ENCODE measurements at places on chromosomes 12 and 14. TPM values are rescaled to one million over a fixed set of nuclear protein-coding genes. Genes with fewer than 3 reads are reported as not detected.

GRCh38 chr12:120684523-120684932 is 2.4 kb upstream of the MLEC start:
- DNase-seq, result no peak

Gene CMA1
- total RNA-seq, result not detected

Gene SLC6A13
- total RNA-seq, result not detected

- no peak for DNase-seq
Observed at GRCh38 chr12:19642345-19642744, 203.1 kb downstream of the AEBP2 start.

DNA sequence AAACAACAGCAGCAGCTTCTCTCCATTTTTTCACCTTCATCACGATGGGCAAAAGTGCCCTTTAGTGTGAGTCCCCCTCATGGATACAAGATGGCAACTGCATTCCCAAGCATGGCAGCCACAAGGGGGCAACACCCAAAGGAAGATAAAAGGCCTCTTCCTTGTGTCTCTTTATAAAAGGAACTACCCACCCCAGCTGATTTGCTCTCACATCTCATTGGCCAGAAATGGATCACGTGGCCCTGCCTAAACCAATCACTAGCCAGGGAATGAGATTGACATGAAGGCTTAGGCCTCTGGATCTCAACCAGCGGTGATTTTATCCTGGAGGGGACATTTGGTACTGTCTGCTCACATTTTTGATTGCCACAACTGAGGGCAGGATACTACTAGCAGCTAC is 21.9 kb upstream of the IFT81 start:
- no peak for DNase-seq

GRCh38 chr14:72518809-72519377 is 375.0 kb downstream of the DPF3 start:
- DNase-seq, result no peak

Gene BIN2
- total RNA-seq, result not detected

- DNase-seq, result no peak
Observed at GRCh38 chr12:118986050-118986449, 4.7 kb downstream of the SRRM4 start.

Gene AICDA
- total RNA-seq, result not detected

- DNase-seq, result no peak
Observed at GRCh38 chr14:67480011-67480410, 8.5 kb downstream of the TMEM229B start.

- DNase-seq, result no peak
Observed at GRCh38 chr12:49875115-49875720, 28.5 kb downstream of the FAIM2 start.

- no peak for DNase-seq
Observed at GRCh38 chr12:40056373-40056772, 49.5 kb downstream of the SLC2A13 start.

DNA sequence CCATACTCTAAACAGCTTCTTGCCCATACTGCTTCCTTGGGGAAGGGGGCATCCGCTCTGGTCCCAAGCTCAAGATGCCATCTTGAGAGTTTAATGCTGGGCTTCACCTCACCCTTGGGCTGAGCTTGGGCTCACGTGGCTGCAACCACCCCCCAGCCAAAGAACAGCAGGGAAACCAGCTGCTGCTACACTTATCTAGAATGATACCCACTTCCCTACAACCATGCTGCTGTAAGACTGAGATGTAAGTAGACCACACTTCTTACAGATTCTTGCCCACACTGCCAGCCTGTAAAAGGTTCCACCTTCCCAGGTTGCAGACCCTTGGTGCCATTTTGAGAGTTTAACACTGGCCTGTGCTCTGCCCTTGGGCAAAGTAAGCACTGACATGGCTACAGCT is 9.7 kb downstream of the CTSG start:
- no peak for DNase-seq

DNA sequence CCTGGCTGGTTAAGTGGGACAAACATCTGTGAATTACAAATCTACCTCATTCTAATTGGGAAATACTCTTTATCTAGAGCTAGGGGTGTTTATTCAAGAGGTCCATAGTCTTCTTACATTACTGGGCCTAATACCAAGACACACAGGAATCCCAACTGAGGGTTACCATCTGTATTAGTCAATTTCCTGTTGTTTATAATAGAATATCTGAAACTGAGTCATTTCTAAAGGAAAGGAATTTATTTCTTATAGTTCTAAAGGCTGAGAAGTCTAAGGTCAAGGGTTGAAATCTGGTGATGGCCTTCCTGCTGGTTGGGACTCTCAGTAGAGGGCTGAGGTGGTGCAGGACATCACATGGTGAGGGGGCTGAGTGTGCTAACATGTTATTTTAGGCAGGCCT is 36.0 kb downstream of the RTRAF start:
- DNase-seq, result peak; percentile 87

GRCh38 chr12:110641521-110641920 is 27.6 kb downstream of the TCTN1 start:
- DNase-seq, result no peak

DNA sequence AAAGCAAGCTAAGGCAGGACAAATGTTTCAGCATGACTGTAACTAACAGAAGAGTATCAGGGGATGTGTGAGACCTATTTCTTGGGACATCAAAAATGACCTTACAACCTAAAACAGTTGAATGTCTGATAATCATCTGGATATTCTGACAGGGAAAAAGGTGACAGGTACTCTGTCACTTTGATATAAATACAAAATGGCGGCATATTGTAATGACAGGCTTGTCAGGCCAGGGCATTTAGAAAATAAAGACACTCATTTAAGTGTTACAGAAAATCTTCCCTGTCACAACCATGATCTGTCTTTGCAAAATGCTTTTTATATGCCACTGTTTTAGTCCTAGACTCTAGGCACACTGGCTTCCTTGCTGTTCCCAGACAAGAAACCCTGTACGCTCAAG is 1033.3 kb upstream of the FLRT2 start:
- DNase-seq, result no peak

GRCh38 chr12:22541496-22542155 is 2.7 kb downstream of the C2CD5 start:
- DNase-seq, result no peak
